ENCODE measurements at places on chromosomes 3 and 15.

DNA sequence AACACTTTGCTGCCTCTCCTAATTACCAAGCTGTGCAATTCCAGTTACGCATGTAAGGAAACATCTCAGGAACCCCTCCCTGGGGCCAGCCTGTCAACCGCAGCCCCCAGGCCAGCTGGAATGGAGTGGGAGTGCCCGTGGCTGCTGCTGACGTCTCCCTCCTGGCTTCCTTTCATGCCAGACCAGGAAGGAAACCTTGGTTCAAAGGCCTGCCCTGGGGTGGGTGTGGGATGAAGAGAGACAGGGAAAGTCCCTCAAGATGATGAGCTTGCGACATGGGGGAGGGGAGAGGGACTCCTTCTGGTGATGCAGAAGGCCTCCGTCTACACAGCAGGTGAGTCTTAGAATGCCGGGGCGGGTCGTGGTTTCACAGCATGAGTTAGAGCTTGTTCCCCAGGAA is 11.4 kb upstream of the CYP11A1 start:
- no peak for DNase-seq

DNA sequence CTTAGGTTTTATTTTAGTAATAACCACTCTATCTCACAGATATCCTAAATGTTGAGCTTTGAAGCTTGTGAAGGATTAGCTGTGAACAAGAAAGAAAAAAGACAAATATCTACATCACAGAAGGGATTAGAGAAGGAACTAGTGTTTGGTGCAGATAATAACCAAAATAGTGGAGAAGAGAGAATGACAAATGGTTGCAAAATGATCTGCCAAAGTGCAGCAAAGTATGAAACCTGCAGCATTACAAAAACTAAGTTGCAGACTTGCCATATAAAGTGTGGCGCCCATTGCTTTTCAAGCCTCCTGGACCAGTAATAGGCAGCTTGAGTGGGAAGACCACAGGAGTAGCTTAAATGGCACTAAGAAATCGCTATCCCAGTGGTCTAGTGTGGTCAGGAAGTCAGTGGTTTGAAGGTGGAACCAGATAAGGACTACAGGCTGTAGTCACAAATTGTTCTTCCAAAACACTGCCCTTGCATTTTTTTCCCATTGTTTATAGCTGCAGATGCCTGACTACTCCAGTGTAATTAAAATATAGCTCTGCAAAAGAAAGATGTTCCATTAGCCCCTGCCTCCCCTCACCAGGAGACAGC is 20.7 kb downstream of the TPM1 start:
- DNase-seq = no peak

DNA sequence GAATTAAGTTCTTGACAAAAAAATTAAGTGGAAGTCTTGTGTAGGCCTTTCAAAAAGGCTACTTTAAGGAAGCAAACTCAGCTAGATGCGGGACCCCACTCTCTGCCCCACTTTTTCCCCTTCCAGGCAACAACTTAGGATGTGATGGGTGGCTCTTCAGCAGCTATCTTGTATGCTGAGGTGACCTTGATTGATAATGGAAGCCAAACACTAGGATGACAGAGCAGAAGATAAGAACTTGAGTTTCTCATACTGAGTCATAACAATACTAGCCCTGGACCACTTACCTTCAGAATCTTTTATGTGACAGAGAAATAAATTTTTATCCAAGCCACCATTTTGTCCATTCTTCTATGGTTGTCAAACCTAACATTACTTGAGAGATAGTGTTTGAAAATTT is 16.1 kb downstream of the PDCD10 start:
- DNase-seq = no peak

- DNase-seq = no peak
Observed at GRCh38 chr15:69342460-69343076, 43.9 kb downstream of the PAQR5 start.

- no peak for DNase-seq
Observed at GRCh38 chr15:62280625-62281024, 115.5 kb upstream of the C2CD4B start.

DNA sequence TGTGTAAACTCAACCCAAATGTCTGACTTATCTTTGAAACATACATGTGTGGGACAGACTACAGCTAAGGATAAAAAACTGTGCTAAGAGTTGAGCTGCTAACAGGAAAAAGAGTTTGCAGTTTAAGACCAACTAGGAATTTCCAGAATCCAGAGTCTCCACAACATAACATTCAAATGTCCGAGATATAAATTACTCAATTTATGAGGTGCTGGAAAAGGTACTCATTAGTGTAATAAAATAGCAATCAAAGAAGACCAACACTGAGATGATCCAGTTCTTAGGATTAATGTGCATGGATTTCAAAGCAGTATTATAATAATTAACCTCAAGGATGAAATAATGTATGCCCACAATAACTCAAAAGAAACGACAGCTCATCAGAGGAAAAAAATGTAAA is 426.5 kb upstream of the KCNMB2 start:
- DNase-seq = no peak

GRCh38 chr15:59995568-59996297 is 8.4 kb upstream of the FOXB1 start:
- DNase-seq = no peak

GRCh38 chr3:108202834-108203233 is 19.4 kb downstream of the IFT57 start:
- no peak for DNase-seq
